CD4-positive, alpha-beta T cell treated with Interleukin-15 for 1 hour (primary cell): ENCODE measurements at places on chromosomes 6 and 20.

DNA sequence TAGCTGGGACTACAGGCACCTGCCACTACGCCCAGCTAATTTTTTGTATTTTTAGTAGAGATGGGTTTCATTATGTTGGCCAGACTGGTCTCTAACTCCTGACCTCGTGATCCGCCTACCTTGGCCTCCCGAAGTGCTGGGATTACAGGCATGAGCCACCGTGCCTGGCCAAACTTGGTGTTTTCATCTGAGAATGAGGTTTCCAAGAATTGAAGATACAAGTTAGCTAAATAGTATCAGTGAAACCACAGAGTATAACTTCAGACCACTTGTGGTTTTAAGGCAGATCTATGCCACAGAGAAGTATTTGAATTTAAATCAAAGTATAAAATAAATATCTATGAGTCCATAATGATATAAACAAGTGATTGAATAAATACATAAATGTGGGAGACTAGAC lies 70.1 kb downstream of the SLC16A10 start:
- DNase-seq, result no peak

GRCh38 chr20:24829649-24830370 lies 119.3 kb upstream of the CST7 start:
- DNase-seq, result no peak

GRCh38 chr6:15987569-15987968 lies 141.3 kb upstream of the MYLIP start:
- DNase-seq, result no peak

DNA sequence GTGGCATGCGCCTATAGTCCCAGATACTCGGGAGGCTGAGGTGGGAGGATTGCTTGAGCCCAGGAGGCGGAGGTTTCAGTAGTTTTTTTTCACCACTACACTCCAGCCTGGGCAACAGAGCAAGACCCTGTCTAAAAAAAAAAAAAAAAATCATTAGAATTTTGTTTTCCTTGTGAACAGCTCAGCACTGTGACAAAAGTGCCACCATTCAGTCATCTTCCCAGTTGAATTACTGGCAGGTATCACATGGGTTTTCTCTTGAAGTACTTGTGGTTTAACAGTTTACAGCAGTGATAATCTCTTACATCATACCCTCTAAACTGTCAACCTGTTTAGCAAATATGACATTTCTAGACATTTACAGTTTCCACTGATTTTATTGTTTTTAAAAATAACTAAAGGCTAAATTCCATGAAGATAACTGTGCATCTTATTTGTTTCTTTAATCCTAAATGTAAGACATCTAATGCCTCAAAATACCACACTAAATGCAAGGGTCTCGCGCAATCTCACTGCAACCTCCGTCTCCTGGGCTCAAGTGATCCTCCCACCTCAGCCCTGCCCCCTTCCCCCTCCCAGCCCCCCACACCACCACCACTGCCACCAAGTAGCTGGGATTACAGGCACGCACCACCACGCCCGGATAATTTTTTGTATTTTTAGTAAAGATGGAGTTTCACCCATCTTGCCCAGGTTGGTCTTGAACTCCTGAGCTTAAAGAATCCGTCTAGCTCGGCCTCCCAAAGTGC lies 7.0 kb downstream of the TRPC4AP start:
- DNase-seq, result no peak

DNA sequence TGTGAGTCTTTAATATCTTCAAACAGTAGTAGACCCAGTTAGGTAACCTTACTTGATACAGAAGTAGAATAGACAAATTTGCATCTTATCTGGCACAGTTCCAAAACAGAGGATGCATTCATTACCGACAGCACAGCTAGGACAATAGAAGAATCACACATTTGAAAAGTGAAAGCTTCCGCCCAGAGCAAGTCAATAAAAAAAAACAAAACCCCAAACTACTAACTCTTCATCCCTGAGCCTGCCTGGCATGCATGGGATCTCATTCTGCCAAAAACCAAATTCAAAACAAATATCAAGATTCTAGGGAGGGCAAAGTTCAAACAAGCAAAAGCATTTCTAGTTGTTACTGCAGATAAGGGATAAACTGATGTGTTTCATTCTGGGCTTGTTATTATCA lies 235.4 kb downstream of the BTBD9 start:
- DNase-seq, result no peak

- no peak for DNase-seq
Measured at GRCh38 chr6:54135665-54136369, 24.6 kb downstream of the MLIP start.

DNA sequence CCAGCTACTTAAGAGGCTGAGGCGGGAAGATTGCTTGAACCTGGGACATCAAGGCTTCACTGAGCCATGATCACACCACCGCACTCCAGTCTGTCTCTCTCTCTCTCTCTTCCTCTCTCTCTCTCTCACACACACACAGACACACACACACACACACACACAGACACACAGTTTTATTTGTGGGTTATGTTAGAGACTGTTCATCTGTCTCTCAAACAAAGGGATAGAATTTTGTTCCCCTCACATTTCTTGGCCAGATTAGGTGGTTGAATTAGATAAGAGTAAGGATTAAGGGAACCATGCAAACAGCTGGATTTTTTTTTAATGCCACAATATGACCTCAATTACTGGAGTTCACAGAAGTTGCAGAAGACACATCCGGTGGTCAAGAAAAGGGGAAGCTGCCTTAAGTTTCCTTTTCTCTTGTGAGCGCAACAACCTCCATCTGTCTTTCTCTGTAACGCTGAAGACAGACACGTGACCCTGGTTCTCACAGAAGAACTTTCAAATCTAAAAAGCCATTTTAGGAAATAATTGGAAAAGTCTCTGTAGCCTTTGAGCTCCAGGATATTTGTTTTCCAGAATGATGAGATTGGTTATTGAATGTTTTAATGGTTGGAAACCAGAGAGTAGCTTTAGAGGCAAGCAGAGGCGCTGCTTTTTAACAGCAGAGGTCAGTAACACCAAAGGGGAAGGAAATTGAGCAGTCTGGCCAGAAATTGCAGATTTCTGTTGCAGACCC lies 32.9 kb upstream of the LGSN start:
- peak; percentile 47 for DNase-seq

DNA sequence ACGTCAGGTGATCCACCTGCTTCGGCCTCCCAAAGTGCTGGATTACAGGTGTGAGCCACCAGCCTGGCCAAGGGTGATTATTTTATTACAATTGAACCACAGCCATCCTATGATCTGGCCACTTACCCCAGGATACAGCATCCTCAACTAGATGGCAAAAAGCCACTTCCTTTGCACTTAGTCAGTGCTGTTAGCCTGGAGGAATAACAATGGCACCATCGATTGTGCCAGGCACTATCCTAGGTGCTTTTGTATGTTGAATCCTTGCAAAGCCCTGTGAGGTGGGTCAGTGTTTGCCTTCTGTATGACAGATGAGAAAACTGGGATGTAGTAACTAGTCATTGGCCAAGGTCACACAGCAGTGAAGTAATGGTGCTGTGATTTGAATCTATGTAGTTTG lies 11.2 kb upstream of the TTPAL start:
- no peak for DNase-seq

DNA sequence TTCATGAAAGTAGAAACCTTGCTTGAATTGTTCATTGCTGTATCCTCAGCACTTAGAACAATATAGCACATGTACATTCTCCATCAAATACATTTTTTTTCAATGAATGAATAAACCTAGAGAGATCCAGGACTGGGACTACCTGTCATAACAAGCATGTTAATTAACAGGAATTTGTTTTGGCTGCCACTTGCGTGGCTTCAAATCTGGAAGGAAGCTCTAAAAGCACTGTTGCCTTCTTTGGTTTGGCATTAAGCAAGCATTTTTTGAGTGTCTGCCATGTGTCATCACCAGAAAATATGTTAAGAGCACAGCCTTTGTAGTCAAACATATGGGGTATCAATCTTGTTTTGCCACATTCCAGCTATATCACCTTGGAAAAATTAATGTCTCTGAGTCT lies 131.9 kb upstream of the BACH2 start:
- DNase-seq, result no peak

GRCh38 chr6:159801935-159802334 lies 1.9 kb downstream of the PNLDC1 start:
- DNase-seq, result no peak

- no peak for DNase-seq
Measured at GRCh38 chr6:91185072-91185471, 598.2 kb upstream of the MAP3K7 start.

- no peak for DNase-seq
Measured at GRCh38 chr6:47679322-47679906, 19.0 kb upstream of the ADGRF4 start.

DNA sequence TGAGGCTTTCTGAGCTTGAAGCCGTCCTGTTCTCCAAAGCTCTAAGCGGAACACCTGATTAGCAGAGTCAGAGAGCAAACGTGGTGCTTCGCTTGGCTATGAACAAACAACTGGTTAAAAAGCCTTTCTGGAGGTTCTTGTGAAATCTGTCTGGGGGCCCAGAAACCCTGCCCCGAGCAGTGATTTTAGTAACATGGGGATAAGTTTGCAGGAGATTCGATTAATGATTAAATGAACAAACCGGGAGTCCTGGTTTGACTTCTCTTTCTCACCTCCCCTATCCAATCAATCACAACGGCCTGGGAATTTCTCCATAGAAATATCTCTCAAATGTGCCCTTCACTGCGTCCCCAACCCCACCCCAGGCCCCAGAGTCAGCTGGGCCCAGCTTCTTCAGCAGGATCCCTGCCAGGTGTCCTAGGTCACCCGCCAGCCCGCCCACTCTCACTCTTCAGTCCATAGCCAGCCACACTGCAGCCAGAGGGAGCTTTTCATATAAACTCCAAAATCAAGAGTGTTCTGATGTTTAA lies 43.6 kb downstream of the ZDHHC14 start:
- no peak for DNase-seq

- DNase-seq, result no peak
Measured at GRCh38 chr20:49482173-49482572, 295 bp downstream of the KCNB1 start.

GRCh38 chr6:17859846-17860245 lies 127.6 kb downstream of the KIF13A start:
- DNase-seq, result no peak

DNA sequence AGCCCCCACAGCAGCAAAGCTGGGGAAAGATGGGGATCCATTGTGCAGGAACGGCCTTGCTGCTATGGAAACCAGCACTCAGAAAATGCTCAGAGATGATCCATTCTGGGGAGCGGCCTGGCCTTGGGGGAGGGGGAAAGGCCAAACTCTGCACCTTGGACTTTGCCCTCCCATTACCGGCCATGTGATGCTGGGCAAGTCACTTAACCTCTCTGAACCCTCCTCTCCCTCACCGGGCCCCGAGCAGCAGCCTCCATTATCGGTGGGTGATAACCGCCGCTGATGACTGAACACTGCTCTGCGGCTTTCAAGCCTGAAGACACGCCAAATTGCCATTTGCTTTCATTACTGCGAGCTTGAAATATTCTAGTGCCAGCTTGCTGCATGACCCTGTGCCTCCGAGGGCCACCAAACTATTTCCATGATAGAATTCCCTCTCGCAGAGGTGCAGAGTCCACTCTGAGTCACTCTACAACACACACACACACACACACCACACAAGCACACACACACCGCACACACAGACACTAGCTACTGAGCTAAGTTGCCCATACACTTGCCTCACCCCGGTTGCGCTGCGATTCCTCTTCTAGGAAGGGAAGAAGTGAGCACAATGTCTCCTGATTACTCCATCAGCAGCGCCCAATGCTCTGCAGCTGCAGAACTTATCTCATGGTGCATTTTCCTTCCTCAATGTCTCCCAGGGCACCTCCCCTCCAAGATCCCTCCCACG lies 20.6 kb upstream of the SIRPA start:
- peak; percentile 40 for DNase-seq

GRCh38 chr6:30599625-30600324 lies 17.3 kb downstream of the PPP1R10 start:
- no peak for DNase-seq
